ENCODE measurements at places on chromosomes 5 and 9.

- DNase-seq, result no peak
These were observed 285.0 kb downstream of the EFNA5 start for GRCh38 chr5:107385708-107386107.

DNA sequence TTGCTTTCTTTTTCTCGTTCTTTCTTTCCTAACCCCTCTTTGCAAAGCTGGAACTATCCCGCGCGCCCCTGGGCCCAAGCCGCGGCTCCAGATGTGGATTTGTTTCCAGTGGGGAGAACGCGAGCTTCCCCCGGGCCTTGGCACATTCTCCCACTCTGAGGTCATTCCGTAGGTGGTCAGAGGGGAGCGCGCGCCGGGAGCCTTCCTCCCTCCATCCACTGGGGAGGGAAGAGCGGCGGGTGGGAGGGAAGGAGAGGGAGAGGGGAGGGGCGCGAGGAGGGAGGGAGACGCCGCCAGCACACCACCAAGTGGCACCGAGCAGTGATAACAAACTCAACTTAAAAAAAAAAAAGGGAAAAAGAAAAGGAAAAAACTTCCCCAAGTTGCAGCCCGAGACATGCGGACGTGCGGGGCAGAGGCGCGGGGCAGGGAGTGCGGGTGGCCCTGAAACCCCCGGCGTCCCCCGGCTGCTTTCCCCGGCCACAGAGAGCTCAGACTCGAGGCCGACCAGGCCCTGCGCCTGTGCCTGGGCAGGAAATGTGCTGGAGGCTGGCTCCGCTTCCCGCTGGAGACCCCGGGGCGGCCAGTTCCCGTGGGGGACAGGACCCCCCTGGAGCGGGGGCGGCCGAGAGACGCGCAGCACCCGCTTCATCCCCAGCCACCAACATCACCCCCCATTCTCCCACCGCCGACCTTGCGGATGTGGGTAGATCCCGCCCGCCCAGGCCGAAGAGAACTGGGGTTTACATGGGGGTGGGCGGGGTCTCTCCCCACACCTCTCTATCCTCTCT, 3.1 kb downstream of the IER5L start:
- DNase-seq, result peak; percentile 54

DNA sequence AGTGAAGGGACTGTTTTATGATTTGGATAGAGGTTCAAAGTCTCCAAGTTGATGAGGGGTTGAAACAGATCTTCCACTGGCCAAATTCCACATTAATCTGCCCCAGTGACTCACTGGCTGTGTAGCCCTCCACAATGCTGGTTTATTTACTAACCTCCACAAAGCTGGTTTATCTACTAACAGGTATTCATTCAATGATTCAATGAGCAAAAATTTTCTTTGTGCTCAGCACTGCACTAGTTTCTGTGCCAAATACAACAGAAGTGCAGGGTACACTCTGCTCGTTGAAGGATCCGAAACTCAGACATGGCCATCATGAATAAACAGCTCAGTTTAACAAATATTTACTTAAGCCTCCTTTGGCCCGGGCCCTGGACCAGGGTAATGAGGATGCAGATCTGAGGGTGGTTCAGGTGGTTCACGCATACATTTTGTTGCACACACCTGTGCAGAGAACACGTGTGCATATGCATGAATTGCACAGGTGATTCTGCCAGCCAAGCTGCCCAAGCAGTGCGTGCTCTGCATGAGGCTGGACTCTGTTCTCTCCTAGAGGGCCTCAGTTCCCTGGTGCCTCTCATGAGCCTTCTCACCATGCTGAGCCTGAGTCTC, 71.0 kb downstream of the SH3PXD2B start:
- DNase-seq, result no peak

- no peak for DNase-seq
These were observed 97.4 kb downstream of the OSTF1 start for GRCh38 chr9:75185585-75186170.

DNA sequence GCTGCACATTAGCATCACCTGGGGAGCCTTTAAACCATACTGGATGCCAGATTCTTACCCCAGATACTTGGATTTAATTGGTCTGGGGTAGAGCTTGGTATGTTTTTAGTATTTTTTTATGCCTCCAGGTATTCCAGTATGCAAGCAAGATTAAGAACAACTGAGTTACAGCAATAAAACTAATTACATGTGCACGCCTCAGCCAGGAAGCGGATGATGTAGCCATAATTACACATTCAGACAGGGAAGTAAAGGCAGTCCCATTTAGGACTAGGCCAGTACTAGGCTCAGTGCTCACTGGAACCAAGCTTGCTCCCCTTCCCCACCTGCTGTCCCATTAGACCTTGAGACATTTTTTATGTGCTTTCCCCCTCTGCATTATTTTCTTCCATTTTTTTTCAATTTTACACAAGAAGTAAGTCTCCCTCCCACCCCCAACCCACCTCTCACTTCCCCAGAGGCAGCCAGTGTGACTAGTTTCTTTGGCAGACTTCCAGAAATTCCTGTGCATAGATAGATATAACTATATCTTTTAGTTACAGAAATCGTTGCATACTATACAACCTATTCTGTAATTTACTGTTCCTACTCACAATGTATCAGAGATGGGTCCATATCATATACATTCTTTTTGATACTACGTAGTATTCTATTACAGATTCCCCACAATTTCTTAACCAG, 7.1 kb upstream of the GNAQ start:
- no peak for DNase-seq

GRCh38 chr9:128473104-128473503, 17.3 kb downstream of the ODF2 start:
- DNase-seq, result no peak

GRCh38 chr9:130290291-130291181, 25.0 kb downstream of the HMCN2 start:
- no peak for DNase-seq

DNA sequence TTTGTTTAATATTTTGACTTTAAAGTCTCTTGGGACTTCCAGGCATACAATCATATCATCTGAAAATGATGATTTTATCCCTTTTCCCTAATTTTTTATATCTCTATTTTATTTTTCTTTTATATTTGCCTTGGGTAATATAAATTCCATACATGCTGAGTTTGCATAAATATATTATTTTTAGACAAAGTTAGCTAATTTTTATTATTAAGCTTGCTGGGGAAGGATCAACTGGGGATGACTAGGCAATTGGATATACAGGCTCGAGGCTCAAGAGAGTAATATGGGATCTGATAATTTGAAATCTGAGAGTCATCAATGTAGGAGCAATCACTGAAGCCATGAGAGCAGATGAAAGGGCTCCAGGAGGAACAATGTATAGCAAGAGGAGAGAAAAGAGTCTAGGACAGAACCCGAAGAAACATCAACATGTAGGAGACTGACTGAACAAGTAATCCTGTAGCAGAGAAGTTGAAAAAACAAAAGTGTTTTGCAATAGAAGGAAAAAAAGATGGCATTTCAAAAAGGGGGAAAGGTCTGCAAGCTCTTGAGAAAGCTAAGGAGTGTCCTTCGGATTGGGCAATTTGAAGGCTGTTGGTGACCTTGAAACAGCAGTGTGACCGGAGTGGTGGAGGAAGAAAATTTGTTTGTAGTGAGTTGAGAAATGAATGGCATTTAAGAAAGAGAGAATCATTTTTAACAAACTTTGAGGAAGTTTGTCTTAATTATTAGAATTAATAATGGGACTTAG, 17.0 kb upstream of the RHOBTB3 start:
- no peak for DNase-seq

DNA sequence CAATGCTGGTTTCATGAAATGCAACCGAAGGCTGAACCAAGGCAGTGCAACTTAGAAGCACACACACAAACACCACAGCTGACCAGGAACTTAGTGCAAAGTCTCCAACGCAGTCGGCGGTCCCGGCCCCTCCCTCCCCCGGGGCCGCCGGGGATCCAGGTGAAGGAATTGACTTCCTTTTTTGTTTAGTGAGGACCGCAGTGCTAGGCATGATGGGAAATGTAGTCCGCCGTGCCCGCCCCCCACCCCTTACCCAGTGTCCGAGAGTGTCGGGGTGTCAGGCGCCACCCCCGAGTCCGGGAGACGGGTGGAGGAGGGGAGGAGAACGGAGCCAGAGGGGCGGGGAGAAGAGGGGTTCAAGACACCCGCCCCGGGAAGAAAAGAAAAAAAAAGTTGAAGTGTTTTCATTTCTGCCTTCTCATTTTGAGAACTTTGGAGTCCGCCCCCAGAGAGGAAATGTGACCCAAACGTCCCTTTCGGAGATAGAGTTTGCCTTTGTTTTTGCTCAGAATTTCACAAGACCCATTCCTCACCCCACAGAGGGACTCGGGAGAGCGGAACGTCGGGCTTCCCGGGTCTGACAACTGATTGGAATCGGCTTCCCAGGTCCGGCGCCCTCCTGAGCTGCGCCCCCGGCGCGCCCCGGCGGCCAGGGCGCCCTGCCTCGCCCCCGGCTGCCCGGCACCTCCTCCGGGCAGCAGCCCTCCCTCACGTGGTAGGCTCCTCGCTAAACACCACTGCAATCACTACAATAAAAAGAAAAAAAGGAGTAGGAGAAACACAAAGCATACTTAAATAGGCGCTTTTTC, 2.0 kb downstream of the IER5L start:
- DNase-seq, result peak; percentile 82

DNA sequence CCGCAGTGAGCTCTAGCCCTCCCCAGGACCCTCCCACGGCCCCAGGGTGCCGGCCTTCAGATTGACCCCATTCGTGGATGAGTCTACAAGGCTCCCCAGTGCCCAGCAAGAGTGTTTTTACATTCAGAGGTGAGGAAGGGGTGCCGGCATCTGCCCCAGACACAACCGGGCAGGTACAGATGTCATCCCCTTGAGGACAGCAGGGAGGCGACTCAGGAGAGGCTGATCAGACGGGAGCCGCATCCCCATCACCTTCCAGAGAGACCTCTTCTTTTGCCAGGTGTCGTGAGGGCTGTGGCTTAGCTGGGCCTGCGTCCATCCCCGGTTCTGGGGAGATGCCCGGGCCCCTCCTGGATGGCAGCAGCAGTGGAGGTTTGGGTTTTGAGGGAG, 4.3 kb upstream of the LRRC14B start:
- DNase-seq, result no peak

GRCh38 chr5:170986598-170986997, 124.8 kb downstream of the RANBP17 start:
- DNase-seq, result peak; percentile 2

- no peak for DNase-seq
These were observed 388.9 kb upstream of the SGCD start for GRCh38 chr5:155938051-155938450.

DNA sequence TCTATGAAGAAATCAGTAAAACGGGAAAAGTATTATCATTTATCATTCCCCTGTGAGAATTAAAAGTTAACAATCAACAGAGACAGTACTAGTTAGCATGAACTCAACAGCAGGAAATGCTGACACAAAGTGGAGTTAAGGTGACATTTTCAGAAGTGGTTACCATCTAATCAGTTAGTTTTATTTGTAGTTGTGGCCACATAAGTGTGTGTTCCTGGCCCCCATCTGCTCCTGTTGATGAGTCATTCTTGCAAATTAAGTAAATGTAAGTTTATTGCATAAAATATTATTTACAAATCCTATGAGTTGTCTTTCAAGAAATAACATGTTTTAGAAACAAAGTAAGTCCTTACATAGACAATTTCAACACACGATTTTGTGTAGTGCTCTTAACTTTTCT, 8.9 kb upstream of the BNC2 start:
- DNase-seq, result no peak

DNA sequence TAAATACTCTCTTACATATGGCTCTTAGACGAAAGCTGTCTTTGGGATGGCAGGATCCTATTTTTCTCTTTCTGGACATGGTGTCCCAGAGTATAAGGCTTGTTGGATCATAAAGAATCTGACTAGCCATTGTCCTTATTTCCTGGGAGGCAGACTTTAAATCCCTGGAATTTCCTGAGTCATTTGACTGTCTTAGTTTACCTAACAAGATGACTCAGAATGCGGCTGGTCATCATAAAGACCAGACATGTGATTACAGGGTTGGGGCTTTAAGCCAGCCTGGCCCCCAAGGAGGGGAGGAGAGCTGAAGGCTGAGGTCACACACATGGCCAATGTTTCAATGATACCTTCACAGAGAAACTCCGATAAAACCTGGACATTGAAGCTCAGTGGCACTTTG, 37.2 kb downstream of the FAM240B start:
- no peak for DNase-seq

- no peak for DNase-seq
These were observed at the start of gene TXNDC8 for GRCh38 chr9:110337727-110338126. Gene TXNDC8 (minus strand): TSS chr9:110337863.

DNA sequence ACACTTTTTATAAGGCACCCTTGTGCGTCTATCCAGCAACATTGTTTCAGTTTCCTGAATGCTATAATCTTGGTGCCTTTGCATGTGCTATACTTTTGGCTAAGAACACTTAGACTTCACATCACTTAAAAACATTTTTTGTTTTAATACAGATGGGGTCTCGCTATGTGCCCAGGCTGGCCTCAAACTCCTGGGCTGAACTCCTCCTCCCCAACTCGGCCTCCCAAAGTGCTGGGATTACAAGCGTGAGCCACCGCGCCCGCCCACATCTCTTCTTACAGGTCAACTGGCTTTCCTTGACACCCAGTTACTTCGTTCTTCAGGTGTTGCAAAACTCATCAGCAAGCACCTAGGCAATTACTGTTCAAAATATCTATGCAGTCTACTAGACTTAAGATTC, 943 bp upstream of the ZNF131 start:
- DNase-seq, result no peak

DNA sequence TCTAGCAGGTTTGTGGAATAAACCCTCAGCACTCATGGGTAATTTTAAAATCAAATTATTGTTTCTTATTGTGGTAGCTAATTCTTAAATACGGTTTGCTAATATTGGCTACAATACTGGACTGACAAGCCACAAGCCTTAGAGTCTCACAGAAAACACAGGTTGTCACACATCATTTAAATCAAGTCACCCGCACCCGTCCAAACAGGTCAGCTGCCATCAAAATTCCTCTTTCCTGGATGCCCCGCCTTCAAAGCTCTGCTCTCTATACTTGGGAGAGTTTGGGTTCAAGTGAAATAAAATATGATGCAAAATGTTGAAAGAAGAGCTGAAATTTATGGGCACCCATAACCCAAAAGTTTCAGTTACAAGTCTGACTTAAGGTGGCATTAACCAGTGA, 12.3 kb upstream of the SUSD1 start:
- peak; percentile 80 for DNase-seq

Measured in DMS79 treated with DMSO at 0.1 percent for 48 hours (cell line).